ENCODE measurements at places on chromosomes 5 and 9. TPM values are rescaled to one million over a fixed set of nuclear protein-coding genes. Genes with fewer than 3 reads are reported as not detected.
A peak's percentile ranks its signal among the peaks of the same experiment; 100 is the strongest.

DNA sequence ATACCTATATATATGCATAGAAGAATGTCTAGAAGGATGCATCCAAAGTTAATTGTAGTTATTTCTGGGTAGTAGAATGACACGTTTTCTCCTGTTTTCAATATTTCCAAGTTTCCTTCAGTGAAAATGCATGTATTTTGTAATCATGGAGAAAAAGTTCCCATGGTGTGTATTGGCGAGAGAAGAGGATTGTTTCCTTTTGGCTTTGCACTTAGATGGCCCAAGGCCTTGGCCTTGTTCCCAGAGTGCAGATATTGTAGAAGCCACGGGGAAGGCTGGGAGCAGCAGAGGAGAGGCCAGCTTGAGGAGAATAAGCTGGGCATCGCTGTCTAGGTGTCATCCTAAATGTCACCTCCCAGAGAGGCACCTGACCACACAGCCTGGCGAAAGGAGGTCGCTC is 44.0 kb downstream of the IRF1 start:
- H3K36me3 ChIP-seq = peaks cover 6% of the 10 kb centered on the region
- H3K4me1 ChIP-seq = peaks cover 36% of the 10 kb centered on the region
- no peak overlapping the region for H3K4me3 ChIP-seq
- no peaks in the 10 kb centered on the region for H3K27me3 ChIP-seq
- no peak for DNase-seq

The SLC6A3 gene
- total RNA-seq = 0.53 TPM

The HIGD2A gene
- 108 TPM for total RNA-seq

The CAVIN4 gene
- total RNA-seq = 7.1 TPM

DNA sequence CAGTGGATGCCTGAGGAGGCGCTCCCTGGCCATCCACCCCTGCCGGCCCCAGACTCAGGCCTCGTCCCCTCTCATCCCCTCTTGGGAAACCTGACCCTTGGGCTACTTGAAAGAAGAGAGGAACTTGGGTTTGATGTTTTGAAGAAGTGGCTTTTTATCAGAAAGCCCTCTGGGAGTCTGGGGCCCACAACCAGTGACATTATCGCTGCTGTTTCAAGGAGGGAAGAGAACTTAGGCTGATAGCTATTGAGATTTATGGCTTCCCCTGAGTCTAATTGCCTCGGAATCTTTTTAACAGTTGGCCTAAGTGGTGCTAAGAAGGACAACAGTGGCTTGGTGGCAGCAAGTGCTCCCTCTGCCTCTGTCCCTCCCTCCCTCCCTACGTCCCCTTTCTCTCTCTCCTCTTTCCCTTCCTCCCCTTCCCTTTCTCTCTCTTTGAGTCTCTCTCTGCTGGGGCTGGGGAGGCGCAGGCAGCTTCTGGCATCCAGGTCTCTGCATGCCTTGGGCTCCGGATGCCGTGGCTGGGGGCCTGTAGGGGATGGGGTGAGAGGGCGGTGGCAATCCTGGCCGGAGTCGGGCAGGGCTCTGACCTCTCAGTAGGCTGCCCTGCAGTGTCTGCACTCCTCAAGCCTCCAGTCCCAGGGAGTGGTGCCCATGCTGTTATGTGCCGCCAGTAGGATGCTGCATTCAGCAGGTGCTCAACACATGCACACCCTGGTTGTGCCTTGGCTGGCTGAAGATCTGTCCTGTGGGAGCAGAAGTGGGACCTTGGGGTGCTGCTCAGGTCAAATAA is 49.6 kb upstream of the RXRA start:
- no peak overlapping the region for H3K27ac ChIP-seq
- H3K36me3 ChIP-seq = no peaks in the 10 kb centered on the region
- H3K27me3 ChIP-seq = no peaks in the 10 kb centered on the region
- no peak for DNase-seq
- peaks cover 15% of the 10 kb centered on the region for H3K4me1 ChIP-seq
- H3K4me3 ChIP-seq = no peak overlapping the region

The FCN2 gene
- not detected for total RNA-seq

The PCSK5 gene
- 17.8 TPM for total RNA-seq

- H3K36me3 ChIP-seq = 0 out of 2 replicates have a peak, but pooled peaks cover 4% of the 10 kb centered on the region
- H3K27ac ChIP-seq = no peak overlapping the region
- H3K4me1 ChIP-seq = no peaks in the 10 kb centered on the region
- H3K27me3 ChIP-seq = no peaks in the 10 kb centered on the region
- no peak for DNase-seq
- no peak overlapping the region for H3K4me3 ChIP-seq
These were observed 19.5 kb upstream of the GOLPH3 start for GRCh38 chr5:32193591-32193990.

DNA sequence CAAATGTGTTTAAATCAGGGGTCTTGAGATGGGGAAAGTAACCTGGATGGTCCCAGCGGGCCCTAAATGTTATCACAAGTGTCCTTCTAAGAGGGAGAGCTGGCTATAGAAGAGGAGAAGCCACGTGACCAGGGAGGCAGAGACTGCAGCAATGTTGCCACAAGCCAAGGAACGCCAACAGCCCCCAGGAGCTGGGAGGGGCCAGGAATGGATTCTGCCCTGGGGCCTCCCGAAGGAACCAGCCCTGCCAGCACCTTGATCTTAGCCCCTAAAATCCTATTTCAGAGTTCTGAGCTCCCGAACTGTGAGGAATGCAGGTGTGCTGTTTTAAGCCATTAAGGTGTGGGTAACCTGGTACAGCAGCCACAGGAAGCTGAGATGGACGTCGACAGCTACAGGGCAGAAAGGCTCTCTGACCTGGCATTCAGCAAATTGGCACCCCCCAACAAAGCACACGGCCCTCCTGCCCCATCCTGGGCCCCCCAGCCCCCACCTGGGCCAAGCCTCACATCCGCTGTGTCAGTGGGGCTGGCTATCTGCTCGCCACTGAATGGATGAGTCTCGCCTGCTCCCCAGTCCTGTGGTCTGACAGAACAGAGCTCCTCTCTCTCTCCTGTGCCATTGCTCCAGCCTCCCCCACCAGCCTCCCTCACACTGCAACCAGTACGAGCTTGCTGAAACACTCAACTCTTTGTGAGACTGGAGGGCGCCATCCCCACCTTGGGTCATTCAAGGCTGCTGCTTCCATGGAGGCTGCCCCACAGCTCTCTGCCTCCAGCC is 78.8 kb downstream of the ADAMTS2 start:
- peak; percentile 4 for DNase-seq
- no peaks in the 10 kb centered on the region for H3K36me3 ChIP-seq
- peaks cover 9% of the 10 kb centered on the region for H3K4me1 ChIP-seq
- H3K27me3 ChIP-seq = no peaks in the 10 kb centered on the region

DNA sequence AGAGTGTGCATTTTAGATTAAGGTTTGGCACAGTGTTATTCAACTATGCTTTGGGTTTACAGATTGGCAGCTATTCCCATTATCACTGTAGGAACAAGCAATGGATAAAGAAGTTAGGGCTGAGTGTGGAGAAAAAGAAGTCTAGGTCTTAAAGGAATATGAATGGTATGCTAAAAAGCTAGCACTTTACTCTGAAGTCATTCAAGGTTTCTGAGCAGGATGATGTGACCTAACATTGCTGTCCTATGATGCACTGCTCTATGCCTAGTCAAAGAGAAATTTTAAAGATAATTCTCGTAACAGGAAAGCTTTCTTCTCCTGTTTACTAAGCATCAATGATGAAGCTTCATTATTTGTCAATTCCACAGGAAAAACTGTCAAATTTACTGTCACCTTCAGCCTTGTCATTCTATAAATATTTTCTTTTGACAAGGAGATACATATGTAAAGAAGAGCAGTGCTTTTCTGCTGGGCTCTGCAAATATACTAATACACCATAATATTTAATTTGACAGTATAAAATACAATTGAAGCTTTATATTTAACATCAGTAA is 476.1 kb upstream of the PTPRD start:
- DNase-seq = no peak

GRCh38 chr9:95292226-95292625 is 25.3 kb downstream of the FANCC start:
- DNase-seq = no peak
- H3K4me3 ChIP-seq = no peak overlapping the region
- H3K27me3 ChIP-seq = no peaks in the 10 kb centered on the region
- H3K27ac ChIP-seq = no peak overlapping the region

The PCDHA3 gene
- total RNA-seq = 3.4 TPM

The NUTM2G gene
- total RNA-seq = 0.27 TPM

DNA sequence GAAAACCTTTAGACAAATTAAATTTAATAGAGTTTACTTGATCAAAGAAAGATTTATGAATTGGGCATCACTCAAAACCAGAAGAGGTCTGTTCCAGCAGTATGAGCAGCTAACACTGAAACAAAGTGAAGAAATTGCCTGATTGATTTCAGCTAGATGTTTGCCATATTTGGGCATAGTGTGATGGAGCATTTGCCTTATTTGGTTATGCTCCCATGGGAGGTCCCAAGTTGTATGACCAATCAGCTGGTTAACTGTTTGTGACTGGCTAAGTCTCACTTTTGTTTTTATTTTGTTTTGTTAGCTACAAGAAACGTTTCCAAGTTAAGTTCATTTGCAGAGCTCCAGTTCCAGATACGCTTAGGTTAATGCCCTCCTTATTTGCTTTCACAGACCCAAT is 53.3 kb upstream of the LMNB1 start:
- no peaks in the 10 kb centered on the region for H3K36me3 ChIP-seq
- peaks cover 2% of the 10 kb centered on the region for H3K4me1 ChIP-seq
- no peak for DNase-seq

The GLRA1 gene
- total RNA-seq = not detected

DNA sequence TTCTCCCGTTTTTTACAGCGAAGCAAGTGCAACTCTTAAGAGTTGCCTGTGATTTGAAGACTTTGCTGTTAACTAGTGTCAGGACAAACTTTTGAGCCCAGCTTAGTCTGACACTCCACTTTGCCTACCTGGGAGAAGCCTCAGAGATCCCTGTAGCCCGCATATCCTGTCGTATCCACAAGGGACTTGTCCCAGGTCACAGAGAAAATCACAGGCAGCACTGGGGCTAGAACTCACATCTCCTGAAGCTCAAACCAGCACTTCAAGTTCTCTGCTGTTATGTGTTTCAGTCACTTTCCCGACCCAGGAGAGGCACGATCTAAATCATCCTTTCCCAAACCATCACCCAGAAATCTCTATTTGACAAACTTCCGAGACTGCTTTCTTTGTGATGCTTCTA is 584.5 kb downstream of the ACTL7B start:
- H3K4me1 ChIP-seq = peaks cover 27% of the 10 kb centered on the region
- H3K27me3 ChIP-seq = no peaks in the 10 kb centered on the region
- H3K36me3 ChIP-seq = no peaks in the 10 kb centered on the region
- no peak for DNase-seq
- H3K27ac ChIP-seq = peak overlapping the region; percentile 84
- no peak overlapping the region for H3K4me3 ChIP-seq

DNA sequence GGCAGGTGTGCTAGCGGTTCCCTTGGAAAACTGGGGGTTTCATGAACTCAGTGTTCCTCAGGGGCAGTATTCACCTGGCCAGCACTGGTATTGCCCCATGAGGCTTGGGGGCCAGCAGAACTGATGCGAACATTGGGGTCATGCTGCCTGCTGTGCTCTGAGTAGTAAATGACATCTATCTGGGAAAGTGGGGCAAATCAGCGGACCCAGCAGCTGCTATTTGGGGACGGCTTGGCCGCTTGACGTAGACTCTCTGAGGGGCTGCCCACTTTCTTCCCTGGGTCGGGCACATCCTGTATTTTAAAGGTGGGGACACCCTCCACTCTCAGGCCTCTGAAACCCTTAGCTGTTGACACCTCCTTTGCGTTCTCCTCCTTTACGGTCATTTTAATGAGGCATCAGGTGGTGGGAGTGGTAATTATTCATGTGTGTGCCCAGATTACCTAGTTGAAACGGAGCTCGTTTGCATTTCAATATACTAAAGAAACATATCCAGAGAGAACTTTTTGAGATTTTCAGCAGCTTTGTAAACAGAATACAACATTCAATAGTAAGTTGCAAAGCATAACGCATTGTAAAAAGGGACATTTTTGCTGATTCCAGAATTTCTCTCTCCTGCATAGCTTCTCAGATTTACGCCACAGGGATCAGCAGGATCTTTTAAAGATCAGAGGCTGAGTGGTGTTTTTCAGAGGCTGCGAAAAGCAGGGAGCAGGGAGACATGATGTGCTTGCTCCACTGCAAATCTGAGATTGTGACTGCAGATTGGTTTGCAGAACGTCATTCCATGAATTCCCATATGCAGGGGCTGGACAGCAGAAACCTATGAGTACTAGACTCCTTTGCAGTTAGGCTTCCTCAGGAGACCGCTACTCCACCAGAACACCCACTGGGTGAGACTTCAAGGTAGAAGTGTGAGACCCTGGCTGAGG is 56.8 kb upstream of the ZFR start:
- peaks cover 46% of the 10 kb centered on the region for H3K4me1 ChIP-seq
- no peak overlapping the region for H3K27ac ChIP-seq
- DNase-seq = no peak
- no peaks in the 10 kb centered on the region for H3K36me3 ChIP-seq
- H3K27me3 ChIP-seq = peaks cover 100% of the 10 kb centered on the region

- DNase-seq = no peak
- no peaks in the 10 kb centered on the region for H3K27me3 ChIP-seq
- no peak overlapping the region for H3K27ac ChIP-seq
These were observed 290.8 kb downstream of the TRPM3 start for GRCh38 chr9:70830618-70831017.

- H3K4me1 ChIP-seq = no peaks in the 10 kb centered on the region
- no peak overlapping the region for H3K4me3 ChIP-seq
- H3K36me3 ChIP-seq = no peaks in the 10 kb centered on the region
- H3K27ac ChIP-seq = no peak overlapping the region
- H3K27me3 ChIP-seq = no peaks in the 10 kb centered on the region
- DNase-seq = no peak
These were observed 1027.7 kb downstream of the NR2F1-AS1 start for GRCh38 chr5:92553326-92553725.

DNA sequence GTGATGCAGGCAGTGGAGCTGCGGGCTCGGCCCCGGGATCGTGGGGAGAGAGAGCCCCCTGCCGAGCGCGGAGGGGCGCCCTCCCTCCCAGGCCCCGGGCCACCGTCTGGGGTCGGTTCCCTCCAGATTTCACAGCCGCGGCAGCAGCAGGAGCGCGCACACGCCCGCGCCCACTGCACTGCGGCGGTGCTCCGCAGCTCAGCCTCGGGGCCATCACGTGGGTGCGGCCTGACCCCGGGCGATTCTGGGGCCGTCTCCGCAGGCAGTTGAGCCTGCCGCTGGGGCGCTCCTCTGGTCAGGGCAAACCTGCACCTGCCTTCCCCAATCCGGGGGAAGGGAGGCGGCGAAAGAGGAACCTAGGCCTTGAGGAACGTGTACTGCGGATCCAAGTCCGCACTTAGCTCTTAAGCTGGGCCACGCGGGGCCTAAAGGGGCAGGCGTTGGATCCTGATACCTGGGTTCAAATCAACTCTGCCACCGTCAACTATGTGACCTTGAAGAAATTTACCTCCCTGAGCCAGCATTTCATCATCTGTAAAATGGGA is 9.4 kb upstream of the DELE1 start:
- DNase-seq = peak; percentile 77
- no peaks in the 10 kb centered on the region for H3K36me3 ChIP-seq
- peaks cover 27% of the 10 kb centered on the region for H3K27me3 ChIP-seq
- H3K4me3 ChIP-seq = peak overlapping the region; percentile 66
- no peak overlapping the region for H3K27ac ChIP-seq

DNA sequence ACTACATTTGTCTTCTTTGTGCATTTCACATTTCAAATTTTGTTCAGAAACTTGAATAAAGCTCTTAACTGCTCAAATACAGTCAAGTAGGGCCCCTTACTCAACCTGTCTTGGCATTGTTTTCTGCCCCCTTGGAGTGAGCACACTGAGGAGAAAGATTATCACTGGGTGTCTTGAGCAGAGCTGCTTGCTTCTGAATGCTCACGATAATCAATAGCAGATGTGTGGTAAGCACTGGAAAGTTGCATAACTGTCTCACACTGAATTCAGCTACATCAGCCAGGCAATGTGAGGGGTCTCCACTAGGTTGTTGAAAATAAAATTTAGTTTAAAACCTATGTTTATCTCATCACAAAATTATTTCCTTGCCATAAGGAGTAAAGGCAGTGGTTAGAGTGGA is 7.8 kb upstream of the TNFAIP8 start:
- H3K36me3 ChIP-seq = no peaks in the 10 kb centered on the region
- no peak overlapping the region for H3K4me3 ChIP-seq
- no peak for DNase-seq
- H3K27ac ChIP-seq = peak overlapping the region; percentile 11
- H3K27me3 ChIP-seq = no peaks in the 10 kb centered on the region
